Pancreas (tissue), 10 donors: ENCODE measurements at places on chromosomes 6 and 20. TPM values are rescaled to one million over a fixed set of nuclear protein-coding genes. Genes with fewer than 3 reads are reported as not detected.

BTBD9 gene
- polyA plus RNA-seq: 2.2 TPM

ADAM33 gene
- polyA plus RNA-seq: 20.9 TPM

SLC22A16 gene
- not detected for polyA plus RNA-seq

FBXL4 gene
- 2.6 TPM for polyA plus RNA-seq

NKAIN4 gene
- polyA plus RNA-seq: not detected

CD40 gene
- polyA plus RNA-seq: 20.8 TPM

SLC22A7 gene
- polyA plus RNA-seq: not detected

NQO2 gene
- polyA plus RNA-seq: 23.0 TPM
